Mesenteric fat pad (tissue), 1 donor: ENCODE measurements at places on chromosomes 2 and 18. TPM values are rescaled to one million over a fixed set of nuclear protein-coding genes. Genes with fewer than 3 reads are reported as not detected.

GRCh38 chr2:224860786-224861185 lies 144.6 kb upstream of the CCDC195 start:
- no peak for DNase-seq

DNA sequence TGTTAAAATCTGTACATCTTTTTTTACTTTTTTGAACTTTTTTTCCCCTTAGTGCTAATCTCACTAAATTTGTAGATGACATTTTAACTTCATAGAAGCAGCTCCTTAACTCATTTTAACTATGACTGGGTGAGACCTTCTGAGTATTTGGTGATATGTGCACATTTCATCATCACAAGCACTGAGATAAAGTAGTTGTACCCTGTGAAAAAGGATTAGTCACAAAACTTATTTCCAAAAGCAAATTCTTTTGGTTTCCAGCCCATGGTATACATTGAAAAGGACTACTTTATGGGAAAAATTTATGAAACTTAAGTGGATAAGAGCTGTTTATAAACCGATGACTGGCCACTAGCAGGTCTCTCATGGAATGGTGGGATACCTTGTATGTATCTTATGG lies 581.5 kb downstream of the PLCL1 start:
- DNase-seq = no peak

DNA sequence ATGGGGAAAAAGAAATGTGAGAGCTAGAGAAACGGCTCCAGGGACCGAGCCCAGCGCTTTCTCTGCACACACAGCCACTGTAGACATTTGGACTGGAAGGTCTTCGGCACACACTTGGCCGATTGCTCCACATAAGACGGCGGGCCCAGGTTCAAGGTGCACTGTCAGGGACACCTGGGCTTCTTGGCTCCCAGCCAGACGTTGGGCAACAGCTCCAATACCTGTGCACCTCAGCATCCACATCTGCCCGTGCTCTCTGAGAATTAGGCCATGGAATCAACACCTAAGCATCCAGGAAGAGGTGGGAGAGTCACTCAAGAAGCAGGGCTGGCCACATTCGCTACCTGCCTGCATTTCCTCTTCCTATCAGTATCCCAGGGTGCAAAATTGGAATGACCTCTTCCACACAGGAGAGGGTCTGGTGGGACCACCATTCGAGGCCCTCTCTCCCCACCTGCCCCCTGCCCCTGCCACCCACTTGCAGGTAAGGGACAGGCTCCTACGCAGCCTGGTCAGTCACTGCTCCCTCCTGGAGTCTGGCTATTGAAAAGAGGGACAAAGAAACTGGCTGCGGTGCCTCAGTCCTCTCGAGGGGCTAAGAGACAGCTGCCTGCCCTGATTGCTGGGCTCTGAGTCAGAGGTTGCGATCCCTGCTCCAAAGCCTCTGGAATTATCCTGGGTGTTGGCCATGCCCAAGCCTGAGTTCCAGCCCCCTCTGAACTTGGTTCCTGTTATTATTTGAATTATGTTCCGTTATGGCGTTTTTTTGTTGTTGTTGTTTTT lies 40.1 kb upstream of the TAF1B start:
- DNase-seq = no peak

- DNase-seq = no peak
These were observed 171.1 kb upstream of the UNC80 start for GRCh38 chr2:209600341-209601171.

DNA sequence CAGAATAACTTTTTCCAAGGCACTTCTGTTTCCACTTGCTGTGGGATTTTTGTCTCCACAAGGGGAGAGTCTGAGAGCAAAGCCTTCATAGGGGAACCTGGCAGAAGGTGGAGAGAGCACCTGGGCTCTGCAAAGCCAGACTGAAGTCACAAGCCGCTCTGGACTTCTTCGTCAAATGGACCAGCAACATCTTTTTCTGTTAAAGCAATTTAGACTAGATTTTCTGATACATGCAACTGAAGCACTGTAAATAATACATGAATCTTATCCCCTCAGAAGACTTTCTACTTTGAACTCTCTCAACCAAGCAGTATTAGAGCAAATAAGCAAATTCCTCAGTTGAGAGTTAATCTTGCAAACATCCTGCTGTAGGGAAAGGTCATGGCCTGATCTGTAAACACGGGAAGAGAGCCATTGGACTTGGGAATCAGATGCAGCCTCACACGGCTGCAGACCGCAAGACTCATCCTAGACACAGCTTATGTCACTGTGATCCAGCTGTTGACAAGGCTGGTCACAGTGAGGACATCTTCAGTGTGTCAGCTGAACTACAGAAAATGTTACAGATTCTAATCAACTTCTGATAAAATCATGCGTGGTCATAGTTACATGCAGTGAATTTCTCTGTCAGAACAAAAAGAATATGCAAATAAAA lies 3.2 kb downstream of the SH3YL1 start:
- DNase-seq = no peak

- DNase-seq = no peak
These were observed 191.7 kb upstream of the NDUFV2 start for GRCh38 chr18:8910843-8911242.

DNA sequence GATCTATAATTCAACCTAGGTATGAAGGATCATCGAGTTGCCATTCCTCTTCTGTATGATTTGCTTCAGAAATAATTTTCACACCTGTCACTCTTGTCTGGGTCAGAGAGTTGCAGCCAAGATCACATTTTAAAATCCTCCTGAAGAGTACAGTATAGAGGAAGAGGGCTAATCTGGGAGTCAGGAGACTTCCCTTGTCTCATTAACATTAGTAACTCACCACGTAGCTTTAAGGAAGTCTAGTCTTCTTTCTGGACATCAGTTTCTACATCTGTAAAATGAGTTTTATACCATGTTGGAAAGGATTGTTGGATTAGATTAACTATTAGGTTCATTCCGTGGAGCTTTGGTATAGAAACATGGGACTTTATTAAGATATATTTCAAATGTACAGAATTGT lies 109.4 kb downstream of the TDRD15 start:
- DNase-seq = no peak

AQP12A gene
- not detected for total RNA-seq

HOXD10 gene
- total RNA-seq = 1.7 TPM

RSAD2 gene
- total RNA-seq = 5.2 TPM

ANKRD36 gene
- 18.2 TPM for total RNA-seq

ABCB11 gene
- total RNA-seq = 0.06 TPM
